ENCODE measurements at places on chromosomes 11 and 22. TPM values are rescaled to one million over a fixed set of nuclear protein-coding genes. Genes with fewer than 3 reads are reported as not detected.

- DNase-seq = no peak
- H3K4me1 ChIP-seq = no peaks in the 10 kb centered on the region
- no peaks in the 10 kb centered on the region for H3K27me3 ChIP-seq
Measured at GRCh38 chr22:34608540-34609115, 457.3 kb upstream of the ISX start.

GRCh38 chr11:119149786-119150275 lies 979 bp downstream of the ABCG4 start:
- H3K27me3 ChIP-seq = peaks cover 74% of the 10 kb centered on the region
- H3K4me3 ChIP-seq = no peak overlapping the region
- H3K36me3 ChIP-seq = no peaks in the 10 kb centered on the region
- H3K4me1 ChIP-seq = peaks cover 10% of the 10 kb centered on the region
- DNase-seq = no peak

Gene SOX10
- not detected for total RNA-seq

- peak; percentile 94 for DNase-seq
- no peaks in the 10 kb centered on the region for H3K27me3 ChIP-seq
- peaks cover 1% of the 10 kb centered on the region for H3K36me3 ChIP-seq
- peaks cover 29% of the 10 kb centered on the region for H3K4me1 ChIP-seq
Measured at GRCh38 chr11:73787643-73788558, at the start of gene MRPL48. Gene MRPL48 (plus strand): TSS chr11:73787874. CDS start chr11:73787972, 98 bp downstream.

Gene PRG3
- total RNA-seq = not detected

- peaks cover 2% of the 10 kb centered on the region for H3K27me3 ChIP-seq
- no peak overlapping the region for H3K4me3 ChIP-seq
- no peak overlapping the region for H3K27ac ChIP-seq
- DNase-seq = no peak
Measured at GRCh38 chr11:69475141-69475865, 6.2 kb upstream of the LINC01488 start.

GRCh38 chr11:103729617-103730016 lies 306.8 kb upstream of the DDI1 start:
- no peak overlapping the region for H3K27ac ChIP-seq
- no peak for DNase-seq
- no peaks in the 10 kb centered on the region for H3K4me1 ChIP-seq
- H3K27me3 ChIP-seq = no peaks in the 10 kb centered on the region
- H3K36me3 ChIP-seq = peaks cover 2% of the 10 kb centered on the region

Gene PAX6
- not detected for total RNA-seq

Gene AMOTL1
- 4.6 TPM for total RNA-seq

DNA sequence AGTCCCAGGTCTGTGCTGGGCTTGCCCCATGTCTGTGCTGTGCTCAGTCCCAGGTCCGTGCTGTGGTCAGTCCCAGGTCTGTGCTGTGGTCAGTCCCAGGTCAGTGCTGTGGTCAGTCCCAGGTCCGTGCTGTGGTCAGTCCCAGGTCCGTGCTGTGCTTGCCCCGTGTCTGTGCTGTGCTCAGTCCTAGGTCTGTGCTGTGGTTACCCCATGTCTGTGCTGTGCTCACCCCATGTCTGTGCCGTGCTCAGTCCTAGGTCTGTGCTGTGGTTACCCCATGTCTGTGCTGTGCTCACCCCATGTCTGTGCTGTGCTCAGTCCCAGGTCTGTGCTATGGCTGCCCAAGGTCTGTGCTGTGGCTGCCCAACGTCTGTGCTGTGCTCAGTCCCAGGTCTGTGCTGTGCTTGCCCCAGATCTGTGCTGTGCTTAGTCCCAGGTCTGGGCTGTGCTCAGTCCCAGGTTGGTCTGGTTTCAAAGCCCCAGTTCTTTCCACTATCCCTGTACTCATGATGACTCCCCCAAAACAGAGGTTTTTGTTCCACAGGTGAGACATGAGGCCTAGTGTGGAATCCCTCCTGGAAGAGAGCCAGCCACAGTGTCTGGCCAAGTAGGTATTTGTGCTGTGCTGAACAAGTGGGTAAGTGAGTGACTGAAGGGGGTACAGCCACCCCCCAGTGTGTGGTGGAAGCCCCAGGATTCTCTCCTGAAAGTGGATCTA lies 34.8 kb downstream of the IRAG1 start:
- no peak overlapping the region for H3K27ac ChIP-seq
- no peaks in the 10 kb centered on the region for H3K36me3 ChIP-seq
- H3K4me1 ChIP-seq = peaks cover 42% of the 10 kb centered on the region

- H3K4me1 ChIP-seq = peaks cover 31% of the 10 kb centered on the region
- H3K27ac ChIP-seq = no peak overlapping the region
- peaks cover 5% of the 10 kb centered on the region for H3K36me3 ChIP-seq
- H3K27me3 ChIP-seq = peaks cover 6% of the 10 kb centered on the region
- no peak for DNase-seq
- H3K4me3 ChIP-seq = no peak overlapping the region
Measured at GRCh38 chr22:37262346-37262745, 18.3 kb upstream of the RAC2 start.

- peaks cover 24% of the 10 kb centered on the region for H3K27me3 ChIP-seq
- no peak overlapping the region for H3K4me3 ChIP-seq
Measured at GRCh38 chr11:78694152-78694551, 119.5 kb upstream of the NARS2 start.

Gene MYRF
- total RNA-seq = 2.1 TPM

Data from activated CD8-positive, alpha-beta memory T cell treated with anti-CD3 and anti-CD28 coated beads, Interleukin-2, amount 10 ng/mL, durations not matched to agents 7 days and 5 days (primary cell).